ENCODE measurements at places on chromosomes 4 and X. TPM values are rescaled to one million over a fixed set of nuclear protein-coding genes. Genes with fewer than 3 reads are reported as not detected.

Gene TEX11
- total RNA-seq = not detected

DNA sequence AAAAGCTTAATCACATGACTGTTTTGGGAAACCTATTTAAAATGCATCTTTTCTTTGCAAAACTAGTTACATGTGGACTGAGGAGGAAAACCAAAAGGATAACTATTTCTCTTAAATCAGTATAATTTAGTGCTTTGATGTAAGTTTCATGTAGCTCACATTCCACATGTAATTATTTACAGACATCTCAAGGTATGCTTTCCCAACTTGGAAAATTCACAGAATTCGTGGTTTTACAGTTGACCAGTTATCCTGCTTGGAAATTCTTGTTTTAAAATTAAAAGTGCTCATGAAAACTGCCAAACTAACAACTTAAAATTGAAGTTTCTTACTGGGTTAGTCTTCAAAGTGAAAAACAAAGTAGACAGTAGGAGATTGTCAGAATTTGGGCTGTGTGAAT is 52.4 kb downstream of the EDNRA start:
- H3K4me3 ChIP-seq = no peak overlapping the region
- no peaks in the 10 kb centered on the region for H3K36me3 ChIP-seq
- no peaks in the 10 kb centered on the region for H3K27me3 ChIP-seq

Gene CFI
- total RNA-seq = 115 TPM

DNA sequence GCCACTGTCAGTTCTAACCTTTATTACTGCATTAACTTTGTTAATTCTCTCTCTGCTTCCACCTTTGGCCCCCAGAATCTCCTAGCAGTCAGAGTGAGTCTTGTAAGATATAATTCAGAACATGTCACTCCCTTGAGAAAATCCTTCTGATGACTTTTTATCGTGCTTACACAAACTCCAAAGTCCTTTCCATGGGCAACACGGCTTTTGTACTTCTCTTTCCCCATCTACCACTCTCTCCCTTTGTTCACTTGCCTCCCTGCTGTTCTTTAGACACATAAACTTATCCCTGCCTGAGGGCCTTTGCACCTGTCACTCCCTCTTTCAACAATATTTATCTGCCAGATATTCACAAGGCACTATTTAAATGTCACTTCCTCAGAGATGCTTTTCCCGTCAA is 64.8 kb downstream of the MAOB start:
- no peak overlapping the region for H3K27ac ChIP-seq
- no peaks in the 10 kb centered on the region for H3K4me1 ChIP-seq
- H3K36me3 ChIP-seq = no peaks in the 10 kb centered on the region
- H3K4me3 ChIP-seq = no peak overlapping the region
- DNase-seq = no peak

DNA sequence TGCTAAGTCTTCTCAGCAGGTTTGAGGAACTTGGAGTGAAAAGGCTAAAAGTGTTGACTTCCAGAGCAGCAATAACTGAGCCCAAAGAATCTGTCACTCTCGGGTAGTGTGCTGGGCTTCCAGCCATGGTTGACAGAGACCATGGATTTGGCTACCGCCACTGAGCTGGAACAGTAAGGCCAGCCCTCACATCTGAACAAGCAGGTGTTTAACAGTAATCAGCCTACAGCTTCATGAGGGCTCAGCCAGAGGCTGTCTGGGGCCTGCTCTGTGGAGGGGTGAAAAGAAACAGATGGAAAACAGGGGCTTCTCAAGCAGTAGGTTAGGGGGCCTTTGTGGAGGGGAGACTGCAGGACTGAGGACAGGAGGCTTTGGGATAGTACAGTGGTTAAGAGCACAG is 14.9 kb downstream of the RASL11B start:
- H3K27ac ChIP-seq = no peak overlapping the region
- no peak overlapping the region for H3K4me3 ChIP-seq
- H3K27me3 ChIP-seq = no peaks in the 10 kb centered on the region
- DNase-seq = no peak
- H3K36me3 ChIP-seq = no peaks in the 10 kb centered on the region
- no peaks in the 10 kb centered on the region for H3K4me1 ChIP-seq

Gene FHDC1
- total RNA-seq = 22.4 TPM

Gene TMSB15B
- total RNA-seq = 5.1 TPM

DNA sequence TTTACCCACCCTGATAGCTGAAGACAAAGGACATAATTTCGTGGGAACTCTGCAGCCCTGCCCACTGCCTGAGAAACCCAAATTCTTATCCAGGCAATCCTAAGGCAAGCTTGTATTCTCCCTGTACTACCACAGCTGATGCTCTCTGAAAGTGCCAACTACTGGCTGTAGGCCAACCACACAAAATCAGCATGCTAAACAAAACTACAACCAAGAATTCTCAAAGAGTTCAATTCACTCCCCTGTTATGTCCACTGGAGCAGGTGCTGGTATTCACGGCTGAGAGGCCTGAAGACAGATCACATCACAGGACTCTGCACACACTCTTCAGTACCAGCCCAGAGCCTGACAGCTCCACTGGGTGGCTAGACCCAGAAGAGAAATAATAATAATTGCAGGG is 375.9 kb upstream of the NDST4 start:
- H3K27ac ChIP-seq = no peak overlapping the region
- H3K4me3 ChIP-seq = no peak overlapping the region
- no peaks in the 10 kb centered on the region for H3K27me3 ChIP-seq
- H3K4me1 ChIP-seq = no peaks in the 10 kb centered on the region

- H3K36me3 ChIP-seq = no peaks in the 10 kb centered on the region
- no peak for DNase-seq
- no peaks in the 10 kb centered on the region for H3K4me1 ChIP-seq
- H3K27me3 ChIP-seq = no peaks in the 10 kb centered on the region
- no peak overlapping the region for H3K4me3 ChIP-seq
Measured at GRCh38 chr4:93759506-93759905, 69.0 kb upstream of the ATOH1 start.

GRCh38 chr4:7207628-7208231 is 15.4 kb downstream of the SORCS2 start:
- no peak for DNase-seq
- H3K27me3 ChIP-seq = no peaks in the 10 kb centered on the region
- peaks cover 19% of the 10 kb centered on the region for H3K4me1 ChIP-seq

- H3K4me3 ChIP-seq = no peak overlapping the region
- DNase-seq = no peak
- no peaks in the 10 kb centered on the region for H3K36me3 ChIP-seq
Measured at GRCh38 chrX:85851418-85851817, 195.9 kb downstream of the CHM start.

Gene DCAF12L1
- not detected for total RNA-seq

Gene PAGE2B
- total RNA-seq = not detected

DNA sequence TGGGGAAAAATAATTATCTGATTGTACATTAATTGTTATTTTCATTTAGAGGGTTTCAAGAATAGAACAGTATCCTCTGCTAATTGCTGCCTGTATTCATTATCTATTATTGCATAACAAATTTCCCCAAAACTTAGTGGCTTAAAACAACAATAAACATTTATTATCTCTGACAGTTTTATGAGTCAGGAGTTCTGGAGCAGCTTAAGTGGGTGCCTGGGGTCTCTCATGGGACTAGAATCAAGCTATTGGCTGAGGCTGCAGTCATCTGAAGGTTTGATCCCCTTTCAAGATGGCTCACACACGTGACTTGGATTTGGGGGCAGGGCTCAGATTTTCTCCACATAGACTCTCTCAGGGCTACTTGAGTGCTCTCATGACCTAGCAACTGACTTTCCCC is 98.1 kb upstream of the JADE1 start:
- H3K4me1 ChIP-seq = no peaks in the 10 kb centered on the region
- no peak for DNase-seq
- no peaks in the 10 kb centered on the region for H3K36me3 ChIP-seq

DNA sequence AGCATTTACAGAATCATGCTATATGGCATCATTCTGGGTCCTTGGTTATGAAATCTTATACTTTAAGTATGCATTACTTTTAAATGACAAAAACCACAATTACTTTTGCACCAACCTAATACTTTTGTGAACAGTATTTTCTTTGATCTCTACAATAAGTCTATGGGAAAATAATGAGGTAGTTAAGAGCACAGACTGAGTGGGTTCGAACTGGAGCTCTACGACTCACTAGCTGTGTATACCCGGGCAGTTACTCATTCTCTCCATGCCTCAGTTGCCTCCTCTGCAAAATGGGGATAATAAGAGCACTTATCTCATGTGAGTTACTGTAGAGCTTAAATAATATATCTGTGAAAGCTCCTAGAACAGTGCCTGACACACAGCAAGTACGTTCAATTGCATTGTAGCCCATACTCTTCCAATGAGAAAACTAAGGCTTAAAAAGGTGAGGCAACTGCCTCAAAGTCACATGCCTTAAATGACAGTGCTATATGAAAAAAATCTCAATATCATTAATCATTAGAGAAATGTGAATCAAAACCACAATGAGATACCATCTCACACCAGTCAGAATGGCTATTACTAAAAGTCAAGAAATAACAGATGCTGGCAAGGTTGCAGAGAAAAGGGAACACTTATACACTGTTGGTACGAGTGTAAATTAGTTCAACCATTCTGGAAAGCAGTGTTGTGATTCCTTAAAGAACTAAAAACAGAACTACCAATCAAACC is 151.5 kb downstream of the CHIC2 start:
- no peak for DNase-seq
- H3K4me1 ChIP-seq = no peaks in the 10 kb centered on the region
- H3K36me3 ChIP-seq = no peaks in the 10 kb centered on the region
- H3K4me3 ChIP-seq = no peak overlapping the region

DNA sequence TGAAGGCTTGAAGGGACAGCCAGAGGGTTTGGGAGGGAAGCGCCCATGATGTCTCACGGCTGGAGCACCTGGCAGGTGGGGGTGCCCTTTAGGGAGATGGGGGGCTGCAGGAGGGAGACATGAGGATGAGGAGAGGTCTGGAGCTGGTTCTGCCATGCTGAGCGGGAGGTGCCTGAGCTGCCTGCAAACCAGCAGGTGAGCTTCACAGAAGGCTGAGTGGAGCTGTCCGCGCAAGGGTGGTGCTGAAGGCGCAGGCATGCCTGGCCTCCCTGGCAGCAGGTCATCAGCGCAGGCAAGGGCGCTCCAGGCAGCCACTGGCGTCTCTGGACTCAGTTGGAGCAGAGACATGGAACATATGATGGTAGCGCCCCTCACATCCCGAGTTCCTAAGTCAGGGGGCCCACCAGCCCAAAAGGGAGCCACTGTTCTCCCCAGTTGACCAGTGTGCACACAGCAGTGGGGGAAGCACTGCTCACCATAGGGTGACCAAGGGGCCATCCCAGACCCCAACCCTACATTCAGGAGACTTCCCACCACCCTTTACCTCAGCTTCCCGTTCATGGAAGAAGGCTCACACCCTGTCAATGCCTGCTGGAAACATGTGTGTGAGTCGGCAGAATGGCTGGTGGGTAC is 25.8 kb downstream of the ADRA2C start:
- no peaks in the 10 kb centered on the region for H3K36me3 ChIP-seq
- no peak overlapping the region for H3K4me3 ChIP-seq
- peak; percentile 70 for DNase-seq
- H3K27me3 ChIP-seq = no peaks in the 10 kb centered on the region
- H3K27ac ChIP-seq = no peak overlapping the region
- no peaks in the 10 kb centered on the region for H3K4me1 ChIP-seq

- no peak overlapping the region for H3K27ac ChIP-seq
- no peaks in the 10 kb centered on the region for H3K27me3 ChIP-seq
- no peak for DNase-seq
- no peak overlapping the region for H3K4me3 ChIP-seq
- no peaks in the 10 kb centered on the region for H3K4me1 ChIP-seq
Measured at GRCh38 chr4:20017070-20017776, 234.5 kb upstream of the SLIT2 start.

- H3K4me3 ChIP-seq = no peak overlapping the region
- no peaks in the 10 kb centered on the region for H3K4me1 ChIP-seq
- no peaks in the 10 kb centered on the region for H3K27me3 ChIP-seq
Measured at GRCh38 chrX:126770179-126770578, 49.4 kb upstream of the PRR32 start.

DNA sequence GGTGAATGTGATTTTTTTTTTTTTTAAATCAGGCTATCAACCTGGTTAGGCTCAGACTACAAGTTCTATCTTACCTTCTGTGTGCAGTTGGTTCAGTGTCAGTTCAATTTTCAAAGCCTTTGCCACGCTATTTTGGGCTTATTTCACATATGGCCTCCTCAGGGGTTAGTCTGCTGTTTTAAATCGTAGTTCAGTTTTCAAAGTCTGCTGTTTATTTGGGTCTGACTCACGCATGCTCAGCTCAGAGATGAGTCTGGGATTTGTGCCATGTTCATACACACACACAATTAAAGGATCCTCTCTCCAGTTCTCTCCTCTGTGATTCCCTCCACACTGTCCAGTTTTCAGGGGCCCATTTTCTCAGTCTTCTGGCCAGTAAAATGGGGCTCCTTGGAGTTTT is 32.3 kb upstream of the ZFX start:
- no peaks in the 10 kb centered on the region for H3K36me3 ChIP-seq
- H3K4me3 ChIP-seq = no peak overlapping the region
- no peak for DNase-seq

DNA sequence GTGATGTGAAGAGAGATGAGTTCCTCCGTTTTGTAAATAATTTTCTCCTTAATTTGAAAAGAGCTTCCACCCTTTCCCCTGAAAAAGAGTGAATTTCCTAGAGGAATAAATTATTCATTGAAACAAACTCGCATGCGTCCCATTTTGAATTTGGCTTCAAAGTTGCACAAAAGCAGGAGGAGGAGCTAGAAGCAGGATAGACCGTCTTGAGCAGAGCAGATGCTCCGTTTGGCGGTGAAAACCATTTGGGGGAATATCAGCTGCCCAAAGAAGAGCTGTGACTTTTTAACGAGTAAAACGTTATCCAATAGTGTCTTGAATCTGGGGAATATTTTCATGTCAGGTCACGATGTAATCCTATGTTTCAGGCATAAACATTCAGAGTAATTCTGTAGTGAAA is 42.0 kb downstream of the FAM149A start:
- H3K27ac ChIP-seq = no peak overlapping the region
- no peaks in the 10 kb centered on the region for H3K27me3 ChIP-seq
- no peak for DNase-seq
- no peaks in the 10 kb centered on the region for H3K36me3 ChIP-seq
- no peak overlapping the region for H3K4me3 ChIP-seq

DNA sequence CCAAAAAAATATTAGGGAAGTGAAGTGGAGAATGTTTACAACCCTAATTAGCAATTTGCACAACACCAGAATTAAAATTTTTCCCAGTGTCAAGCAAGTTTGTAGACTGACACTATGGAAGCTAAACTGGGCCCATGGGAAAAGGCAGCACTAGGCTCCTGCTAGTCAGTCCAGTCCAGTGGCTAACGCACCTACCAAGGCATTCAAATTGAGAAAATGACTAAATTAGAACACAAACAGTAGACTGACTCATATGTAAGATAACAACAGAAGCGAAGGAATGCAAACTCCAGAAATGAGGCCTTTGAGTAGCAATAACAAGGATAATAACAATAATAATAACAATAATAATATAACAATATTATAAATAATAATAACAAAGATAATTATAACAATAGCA is 90.7 kb downstream of the GRIA3 start:
- no peaks in the 10 kb centered on the region for H3K4me1 ChIP-seq
- no peaks in the 10 kb centered on the region for H3K27me3 ChIP-seq
- DNase-seq = no peak
